Stimulated activated CD8-positive, alpha-beta memory T cell treated with anti-CD3 and anti-CD28 coated beads, Interleukin-12 subunit alpha, Interleukin-12 subunit beta, amount 100 ng/mL, for 4 hours (primary cell): ENCODE measurements at places on chromosomes 16 and 17.
A peak's percentile ranks its signal among the peaks of the same experiment; 100 is the strongest.

GRCh38 chr16:48109475-48109874 lies 46.3 kb downstream of the ABCC12 start:
- DNase-seq, result no peak

DNA sequence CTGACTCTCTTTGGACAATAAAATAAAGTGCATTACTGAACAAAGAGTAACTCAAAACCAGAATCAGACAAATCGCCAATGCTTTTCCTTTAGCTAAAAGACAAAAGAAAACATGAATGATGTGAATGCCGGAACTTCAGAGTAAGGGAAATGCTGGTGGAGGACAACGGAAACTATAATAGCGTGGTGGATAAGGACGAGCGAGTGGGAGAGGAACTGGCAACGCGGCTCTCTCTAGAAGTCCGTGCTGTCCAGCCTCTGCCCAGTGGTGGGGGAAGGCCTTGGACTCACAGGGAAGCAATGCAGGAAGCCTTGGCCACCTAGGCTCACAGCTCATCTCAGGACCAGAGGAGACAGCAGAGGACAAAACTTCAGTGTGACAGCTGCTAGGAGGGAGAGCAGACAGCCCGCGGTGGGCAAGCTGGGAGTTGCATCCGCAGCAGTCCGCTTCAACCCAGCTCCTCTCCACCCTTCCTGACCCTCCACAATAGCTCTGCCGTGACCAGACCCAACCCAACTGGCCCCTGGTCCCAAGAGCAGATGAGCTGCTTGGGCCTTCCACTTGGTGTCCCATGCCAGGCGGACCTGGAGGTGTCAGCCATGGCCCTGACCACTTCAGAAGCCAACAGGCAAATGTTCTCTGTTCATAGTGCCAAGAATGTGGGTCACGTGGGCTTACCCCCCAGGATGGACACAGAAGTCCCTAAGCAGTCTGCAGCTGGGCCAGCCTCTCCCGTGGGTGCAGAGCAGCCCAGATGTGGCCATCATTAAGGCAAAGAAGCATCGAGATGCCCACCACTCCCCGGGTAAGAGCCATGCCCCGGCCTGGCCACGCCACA lies 5.3 kb upstream of the FAAP100 start:
- DNase-seq, result no peak

- no peak for DNase-seq
These were observed 5.0 kb upstream of the CDH13 start for GRCh38 chr16:82621781-82622180.

DNA sequence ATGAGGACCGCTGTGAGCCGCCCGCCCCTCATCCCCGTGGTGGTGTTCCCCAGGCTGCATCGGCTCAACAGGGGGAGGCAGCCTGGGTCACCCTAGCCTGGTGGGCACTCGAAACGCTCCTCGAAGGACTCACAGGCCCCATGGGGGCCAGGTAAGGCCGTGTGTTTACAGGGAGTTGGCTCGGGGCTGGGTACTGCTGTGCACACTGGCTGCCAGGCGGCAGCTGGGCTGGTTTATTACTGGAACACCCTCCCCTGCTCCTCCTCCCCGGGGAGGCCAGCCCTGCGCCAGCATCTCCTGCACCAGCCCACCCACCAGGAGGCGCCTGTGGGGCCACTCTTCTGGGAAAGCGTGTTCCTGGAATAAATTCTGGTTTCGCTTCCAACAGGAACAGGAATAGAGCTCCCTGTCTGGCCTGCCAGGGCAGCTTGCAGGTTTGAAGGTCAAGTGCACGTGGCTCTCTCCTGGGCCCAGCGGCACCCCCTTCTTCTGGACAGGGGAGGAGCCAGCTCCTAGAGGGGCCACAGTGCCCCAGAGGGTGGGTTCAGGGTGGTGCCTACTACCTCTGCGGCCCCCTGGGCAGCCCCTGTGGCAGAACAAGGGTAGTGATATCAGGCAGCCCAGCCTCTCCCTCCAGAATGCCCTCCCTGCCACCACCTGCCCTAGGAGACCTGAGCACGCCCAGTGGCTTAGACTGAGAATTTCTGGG lies 11.3 kb downstream of the MCRIP1 start:
- DNase-seq, result no peak

GRCh38 chr17:39027455-39028035 lies 60.3 kb upstream of the FBXO47 start:
- no peak for DNase-seq

- no peak for DNase-seq
These were observed 114.2 kb upstream of the CACNG3 start for GRCh38 chr16:24141917-24142316.

DNA sequence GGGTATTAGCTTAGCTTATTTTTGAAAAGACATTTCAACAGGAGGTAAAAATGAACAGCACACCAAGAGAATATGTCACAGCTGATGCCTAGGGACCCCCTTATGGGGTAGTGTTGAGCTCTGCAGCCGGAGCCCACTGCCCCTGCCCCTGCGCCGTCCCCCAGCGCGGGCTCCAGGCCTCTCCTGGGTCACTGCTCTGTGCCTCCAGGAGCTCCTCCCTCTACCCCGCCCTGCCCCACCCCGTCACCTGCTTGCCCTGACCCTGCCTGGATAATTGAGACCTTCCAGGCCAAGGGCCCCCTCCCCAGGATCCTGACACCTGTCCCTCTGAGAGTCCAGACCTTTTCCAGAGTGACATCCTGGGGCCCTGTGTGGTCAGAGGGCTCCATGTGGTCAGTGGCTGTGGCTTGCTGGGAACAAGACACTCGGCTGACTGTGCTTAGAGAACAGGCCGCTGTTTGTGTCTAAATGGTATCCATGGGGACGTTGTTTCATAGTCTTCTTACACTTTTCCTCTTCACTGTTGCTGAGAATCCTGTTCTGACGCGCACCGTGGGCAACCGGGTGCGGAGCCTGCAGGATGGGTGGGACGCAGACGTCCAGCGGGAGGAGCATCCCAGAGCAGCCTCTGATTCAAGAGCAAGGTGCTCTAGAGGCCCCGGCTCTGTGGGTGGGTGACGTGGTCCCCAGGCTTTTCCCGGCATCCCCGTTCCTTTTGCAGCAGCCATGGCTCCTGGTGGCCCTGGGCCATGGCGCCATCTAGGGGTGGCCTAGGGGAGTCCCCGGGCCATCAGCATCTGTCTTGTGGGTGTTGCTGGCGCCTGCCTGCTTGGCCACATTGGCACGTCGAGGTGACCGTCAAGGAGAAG lies 20.0 kb upstream of the WFIKKN1 start:
- DNase-seq, result peak; percentile 23

DNA sequence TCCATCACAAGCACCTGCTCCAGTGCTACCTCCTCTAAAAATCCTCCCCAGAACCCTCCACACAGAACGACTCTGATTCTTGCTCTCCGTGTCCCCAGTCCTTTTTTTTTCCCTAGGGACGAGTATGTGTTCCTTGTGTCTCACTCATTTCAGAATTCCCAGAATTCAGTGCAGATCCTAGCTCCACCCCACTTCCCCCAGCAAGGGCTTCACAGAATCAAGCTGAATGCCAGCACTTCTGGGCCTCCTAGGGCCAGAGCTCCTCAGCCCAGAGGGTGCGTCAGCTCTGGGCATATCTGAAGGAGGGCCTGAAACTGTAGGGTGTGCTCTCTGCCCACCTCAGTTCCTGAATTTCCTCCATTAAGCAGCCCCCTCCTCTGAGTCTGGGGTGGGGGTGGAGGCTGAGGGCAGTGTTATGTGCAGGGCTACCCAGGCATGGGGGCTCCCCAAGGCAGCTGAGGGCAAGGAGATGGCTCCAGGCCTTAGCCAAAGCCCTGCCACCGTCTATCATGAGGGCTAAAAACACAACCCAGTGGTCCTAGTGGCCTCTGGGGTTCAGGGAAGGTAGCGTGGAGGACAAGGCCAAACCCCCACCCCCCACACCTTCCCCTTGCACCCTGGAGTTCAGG lies 6.5 kb downstream of the UNC119 start:
- no peak for DNase-seq
